ENCODE measurements at places on chromosomes 11 and 22. TPM values are rescaled to one million over a fixed set of nuclear protein-coding genes. Genes with fewer than 3 reads are reported as not detected.

DNA sequence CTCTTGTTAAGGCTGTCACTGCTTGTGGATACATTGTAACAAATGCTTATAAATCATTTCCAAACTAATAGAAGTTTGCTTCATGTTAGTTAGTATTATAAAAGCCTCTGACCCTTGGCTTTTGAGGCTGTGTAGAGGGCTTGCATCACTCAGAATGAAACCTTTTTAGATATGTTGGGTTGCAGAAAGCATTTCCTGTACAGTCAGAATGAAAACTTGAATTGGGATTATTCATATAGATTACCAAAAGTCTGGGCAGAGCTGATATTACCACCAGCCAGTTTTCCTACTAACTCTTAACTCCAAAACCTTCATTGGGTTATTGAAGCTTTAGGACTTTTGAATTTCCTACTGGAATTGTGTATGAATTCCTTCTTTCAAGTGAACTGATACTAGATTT lies 12.0 kb downstream of the KMT2A start:
- no peak for DNase-seq

GRCh38 chr11:5279471-5280090 lies 9.8 kb upstream of the HBE1 start:
- DNase-seq, result no peak

DNA sequence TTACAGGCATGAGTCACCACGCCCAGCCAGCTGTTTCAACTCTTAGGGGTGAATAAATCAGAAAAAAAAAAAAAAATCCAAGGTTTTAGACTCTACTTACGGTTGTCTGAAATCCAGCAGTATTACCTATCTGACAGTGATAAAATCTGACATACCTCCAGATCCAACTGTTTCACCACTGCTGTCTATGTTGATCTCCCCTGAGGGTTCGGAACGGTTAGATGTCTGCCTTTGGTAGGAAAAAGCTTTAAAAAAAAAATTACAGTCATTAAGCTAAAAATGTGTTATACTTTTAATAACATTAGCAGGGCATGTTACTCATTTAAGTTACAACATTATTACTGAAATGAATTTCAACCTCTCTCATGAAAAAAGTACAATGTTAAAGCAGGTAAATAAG lies 21.1 kb downstream of the NCAPD3 start:
- DNase-seq, result no peak

PDGFD gene
- total RNA-seq, result 21.9 TPM

HEPHL1 gene
- total RNA-seq, result 1.7 TPM
